ENCODE measurements at places on chromosomes 5 and 9.

- DNase-seq = no peak
Observed at GRCh38 chr5:41112486-41113455, 41.6 kb upstream of the MROH2B start.

DNA sequence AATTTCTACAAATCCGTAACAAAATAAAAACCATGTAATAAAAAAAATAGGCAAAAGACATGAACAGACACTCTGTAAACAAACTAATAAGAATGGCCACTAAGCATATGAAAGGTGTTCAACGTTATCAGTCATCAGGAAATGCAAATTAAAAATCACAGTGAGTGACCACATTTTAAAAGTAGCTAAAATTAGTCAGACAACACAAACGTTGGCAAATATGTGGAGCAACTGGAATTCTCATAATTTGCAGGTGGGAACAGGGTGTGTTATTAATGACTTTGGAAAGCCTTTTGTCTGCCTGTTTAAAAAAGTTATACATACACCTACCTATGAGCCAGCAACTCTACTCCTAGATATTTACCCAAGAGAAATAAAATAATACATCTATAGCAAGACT is 164.4 kb downstream of the RMI1 start:
- DNase-seq = no peak

GRCh38 chr5:142981886-142982820 is 212.0 kb downstream of the ARHGAP26 start:
- peak; percentile 58 for DNase-seq

- DNase-seq = no peak
Observed at GRCh38 chr9:112145886-112146285, 29.2 kb downstream of the SUSD1 start.

- DNase-seq = no peak
Observed at GRCh38 chr9:18184401-18184800, 289.6 kb upstream of the ADAMTSL1 start.

DNA sequence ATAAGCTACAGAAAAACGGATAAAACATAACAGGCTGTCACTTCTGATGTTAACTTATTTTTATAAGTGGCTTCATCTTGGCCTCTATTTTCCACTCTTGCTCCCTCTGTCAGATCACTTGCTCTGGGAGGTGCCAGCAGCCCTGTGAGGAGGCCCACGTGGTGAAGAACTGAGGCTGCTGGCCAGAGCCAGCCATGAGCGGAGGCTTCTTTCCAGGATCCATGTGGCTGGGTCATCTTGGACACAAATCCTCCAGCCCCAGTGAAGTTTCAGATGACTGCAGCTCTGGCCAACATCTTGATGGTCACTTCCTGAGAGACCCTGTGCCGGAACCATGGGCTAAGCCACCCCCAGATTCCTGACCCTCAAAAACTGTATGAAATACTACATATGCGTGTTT is 7.5 kb upstream of the CMBL start:
- no peak for DNase-seq

GRCh38 chr9:87167161-87167560 is 219.9 kb upstream of the GAS1 start:
- DNase-seq = no peak

Measured in SHP77 treated with DMSO at 0.1 percent for 48 hours (cell line).